Femur (tissue), 1 donor: ENCODE measurements at places on chromosomes 6 and 20.

- peak; percentile 78 for DNase-seq
Observed at GRCh38 chr20:57450419-57450818, 59.2 kb downstream of the RBM38 start.

GRCh38 chr20:11048739-11049138 lies 374.9 kb upstream of the JAG1 start:
- no peak for DNase-seq

GRCh38 chr6:40762981-40763380 lies 175.8 kb upstream of the LRFN2 start:
- DNase-seq: no peak

DNA sequence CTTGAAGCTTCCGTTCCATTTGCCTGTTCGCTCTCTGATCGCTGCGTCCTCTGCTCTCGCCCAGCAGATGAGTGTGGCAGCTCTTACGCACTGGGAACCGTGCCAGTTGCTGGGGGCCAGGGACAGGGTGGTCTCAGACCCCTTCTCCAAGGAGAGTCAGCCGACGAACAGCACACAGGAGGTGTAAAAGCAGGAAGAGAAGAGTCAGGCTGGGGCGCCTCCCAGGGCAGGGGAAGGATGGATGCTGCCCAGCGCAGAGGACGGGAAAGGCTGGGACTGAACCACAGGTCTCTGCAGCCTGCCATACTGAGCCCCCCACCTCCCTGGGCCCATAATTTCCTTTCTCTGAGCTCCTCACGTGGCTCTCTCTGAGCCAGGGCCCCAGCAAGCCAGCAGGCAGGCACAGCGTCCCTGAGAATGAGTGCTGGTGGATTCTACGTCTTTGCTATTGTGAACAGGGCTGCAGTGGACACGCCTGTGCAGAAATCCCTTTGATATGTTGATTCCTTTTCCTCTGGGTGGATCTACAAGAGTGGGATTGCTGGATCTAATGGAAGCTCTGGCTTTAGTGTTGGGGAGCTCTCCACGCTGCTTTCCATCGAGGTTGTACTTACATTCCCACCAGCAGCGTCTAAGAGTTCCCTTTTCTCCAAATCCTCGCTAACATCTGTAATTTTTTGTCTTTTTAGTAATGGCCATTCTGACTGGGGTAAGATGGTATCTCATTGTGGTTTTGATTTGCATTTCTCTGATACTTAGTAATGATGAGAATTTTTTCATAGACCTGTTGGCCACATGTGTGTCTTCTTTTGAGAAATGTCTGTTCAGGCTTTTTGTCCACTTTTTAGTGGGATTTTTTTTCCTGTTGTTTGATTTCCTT lies 104.1 kb downstream of the PSMB1 start:
- no peak for DNase-seq

GRCh38 chr20:40463171-40463570 lies 225.9 kb downstream of the MAFB start:
- DNase-seq: peak; percentile 72
